ENCODE measurements at places on chromosomes 11 and 22.

DNA sequence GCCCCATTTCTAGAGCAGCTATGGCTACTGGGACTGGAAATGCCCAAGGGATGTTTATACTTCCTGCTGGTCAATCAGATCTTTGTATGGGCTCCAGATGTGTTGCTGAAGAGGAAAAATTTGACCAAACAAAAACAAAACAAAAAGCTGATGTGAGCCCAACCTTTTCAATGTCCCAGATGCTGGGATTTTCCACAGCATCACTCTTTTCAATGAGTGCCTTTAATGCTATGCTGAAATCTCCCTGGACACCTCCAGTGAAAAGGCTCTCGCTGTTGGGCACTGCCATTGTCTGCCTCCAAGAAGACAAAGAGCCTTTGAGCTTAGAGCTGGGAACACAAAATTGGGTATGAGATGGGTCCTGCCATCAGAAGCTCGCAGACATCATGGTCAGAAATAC, 671.9 kb downstream of the NTM start:
- no peak for DNase-seq

DNA sequence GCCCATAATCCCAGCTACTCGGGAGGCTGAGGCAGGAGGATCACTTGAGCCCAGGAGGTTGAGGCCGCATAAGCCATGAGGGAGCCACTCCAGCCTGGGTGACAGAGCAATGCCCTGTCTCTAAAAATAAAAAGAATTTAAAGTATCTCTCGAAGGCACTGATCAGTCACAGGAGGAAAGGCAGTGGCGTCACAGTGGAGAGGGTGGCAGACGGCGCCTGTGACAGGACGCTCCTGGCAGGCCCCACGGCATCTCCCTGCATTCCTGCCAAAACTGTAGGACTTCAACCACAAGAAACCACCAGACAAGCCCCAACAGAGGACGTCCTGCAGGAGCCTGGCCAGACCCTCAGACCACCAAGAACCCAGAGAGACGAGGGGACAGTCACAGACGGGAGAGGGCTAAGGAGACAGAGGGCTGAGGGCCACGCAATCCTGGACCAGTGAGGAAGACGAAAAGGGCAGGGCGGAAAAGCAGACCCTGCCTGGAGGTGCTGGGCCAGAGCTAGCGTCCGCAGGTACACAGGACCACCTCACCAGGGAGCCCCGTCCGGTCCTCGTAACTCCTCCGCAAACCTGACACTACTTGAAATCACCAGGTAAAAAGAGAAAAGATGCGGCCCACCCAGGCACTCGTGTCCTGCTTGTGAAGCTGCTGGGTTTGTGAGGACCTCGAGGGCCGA, 5.9 kb downstream of the RNH1 start:
- DNase-seq = no peak

DNA sequence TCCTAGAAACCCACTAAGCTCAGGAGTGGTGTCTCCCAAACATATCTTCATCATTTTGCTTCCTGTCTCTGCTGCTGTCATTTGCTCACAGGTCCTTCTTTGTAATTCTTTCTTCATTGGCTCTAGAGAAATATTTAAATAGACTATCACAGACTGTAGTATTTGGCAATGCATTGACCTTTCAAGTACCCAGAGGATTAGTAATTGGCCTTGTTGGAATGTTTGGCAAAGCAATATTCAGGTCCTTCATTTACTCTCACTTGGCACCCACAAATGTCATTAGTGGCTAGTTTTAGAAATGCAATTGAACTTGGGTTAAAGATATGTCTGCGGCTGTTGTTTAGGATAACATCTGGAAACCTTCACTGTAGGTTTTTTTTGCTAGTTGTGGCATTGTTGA, 11.6 kb downstream of the OR4C5 start:
- no peak for DNase-seq

GRCh38 chr11:120137187-120137610, 714 bp downstream of the TRIM29 start:
- no peak for DNase-seq

DNA sequence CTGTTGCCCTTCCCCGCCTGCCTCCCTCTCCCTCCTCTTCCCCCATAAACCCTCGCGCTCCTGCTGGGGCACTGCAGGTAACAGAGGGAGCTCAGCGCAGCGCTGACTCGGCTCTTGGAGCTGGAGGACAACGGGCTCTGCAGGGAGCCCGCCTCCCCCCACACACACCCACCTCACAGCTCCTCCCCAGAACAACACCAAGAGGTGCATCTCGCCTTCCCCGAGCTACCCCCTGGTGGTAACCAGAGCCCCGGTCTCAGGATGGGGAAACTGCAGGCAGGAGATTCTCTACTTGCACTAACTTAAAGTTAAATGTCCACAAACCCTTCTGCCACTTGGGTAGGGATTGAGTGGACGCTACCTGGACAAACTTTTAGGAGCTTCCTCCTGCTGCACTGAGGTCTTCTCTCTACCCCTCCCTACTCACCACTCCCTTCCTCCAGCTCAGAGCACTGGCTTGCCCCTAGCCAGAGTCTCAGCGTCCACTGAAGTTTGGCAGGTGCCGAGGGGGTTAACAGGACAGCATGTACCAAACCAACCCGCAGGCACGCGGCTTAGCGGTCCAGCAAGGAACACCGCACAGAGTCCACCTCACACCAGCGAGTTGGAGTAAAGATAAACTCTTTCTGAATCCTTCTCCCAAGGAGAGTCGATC, 4.0 kb upstream of the SCN4B start:
- no peak for DNase-seq

- no peak for DNase-seq
Observed at GRCh38 chr11:85989746-85990145, 79.1 kb downstream of the PICALM start.

DNA sequence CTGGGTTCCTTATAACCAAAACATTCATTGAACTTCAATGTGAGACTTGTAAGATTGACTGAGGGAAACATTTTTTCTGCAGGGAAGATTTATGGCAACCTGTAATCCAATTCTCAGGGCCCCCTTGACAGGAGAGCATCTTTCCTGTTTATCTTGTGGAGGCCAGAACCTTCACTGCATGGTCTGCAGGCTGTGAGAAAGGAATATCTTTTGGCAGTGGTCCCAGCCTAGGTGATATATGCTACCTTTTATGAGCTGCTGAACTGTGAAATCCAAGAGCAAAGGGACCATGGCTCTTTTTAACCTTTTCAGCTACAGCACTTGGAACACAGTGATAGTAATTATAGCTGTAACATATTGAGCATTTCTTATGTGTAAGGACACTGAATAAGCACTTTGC, 590.2 kb upstream of the B3GAT1 start:
- DNase-seq = no peak

DNA sequence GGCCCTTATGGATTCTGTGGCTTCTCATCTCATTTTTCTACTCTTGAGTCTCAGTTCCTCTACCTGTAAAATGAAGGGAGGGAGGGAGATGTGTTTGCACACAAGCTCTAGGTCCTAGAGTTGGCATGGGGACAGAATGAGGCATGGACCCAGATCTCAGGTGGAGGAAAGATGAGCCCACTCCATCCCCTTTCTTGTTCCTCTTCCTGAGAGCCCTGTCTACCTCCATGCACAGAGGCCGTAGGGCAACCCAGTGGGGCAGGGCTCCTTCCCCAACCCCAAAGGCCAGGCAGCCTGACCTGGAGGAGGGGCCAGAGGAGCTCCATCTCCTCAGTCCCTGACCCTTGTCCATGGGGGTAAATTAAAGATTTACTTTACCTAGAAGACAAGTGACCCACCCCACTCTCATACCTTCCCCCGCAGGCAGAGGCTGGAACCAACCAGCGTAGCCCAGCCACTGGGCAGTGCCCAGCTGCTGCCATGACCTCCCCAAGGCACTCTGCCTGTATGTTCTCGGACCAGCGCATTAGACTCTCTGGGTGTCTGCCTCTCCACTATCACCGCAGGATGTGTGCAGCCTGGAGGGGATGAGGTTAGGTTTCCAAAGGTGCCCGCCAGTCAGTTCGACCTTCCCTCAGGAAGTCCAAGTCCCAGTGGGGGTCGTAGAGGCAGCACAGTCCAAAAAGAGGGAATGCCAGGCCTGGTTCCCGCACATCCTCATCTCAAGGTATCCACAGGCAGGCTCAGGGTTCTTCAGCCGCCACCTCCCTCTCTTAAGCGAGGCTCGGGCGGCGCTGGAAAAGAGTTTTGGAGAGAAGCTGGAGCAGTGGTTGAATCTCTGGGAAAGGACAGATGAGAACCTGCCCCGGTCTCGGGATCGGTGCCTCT, 3.0 kb downstream of the SMTN start:
- no peak for DNase-seq

DNA sequence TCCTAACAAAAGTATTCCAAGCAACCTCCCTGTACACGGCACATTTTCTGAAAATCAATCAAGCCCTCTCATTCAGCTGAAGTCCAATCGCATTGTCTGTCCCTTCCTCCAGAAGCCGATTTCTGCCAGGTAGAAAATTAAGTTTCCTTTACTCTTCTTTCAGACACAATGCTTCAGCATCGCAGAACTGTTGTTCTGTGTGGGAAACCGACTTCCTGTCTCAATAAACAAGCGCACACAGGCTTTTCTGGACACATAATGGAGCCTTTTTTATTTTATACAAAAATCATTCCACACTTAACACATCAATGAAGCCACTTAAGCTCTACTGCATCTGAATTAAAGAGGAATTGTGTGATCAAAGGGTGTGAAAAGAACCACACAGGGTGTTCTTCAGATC, 75.6 kb downstream of the BLID start:
- DNase-seq = no peak

- peak; percentile 35 for DNase-seq
Observed at GRCh38 chr22:40276996-40277823, 69.1 kb upstream of the ADSL start.

DNA sequence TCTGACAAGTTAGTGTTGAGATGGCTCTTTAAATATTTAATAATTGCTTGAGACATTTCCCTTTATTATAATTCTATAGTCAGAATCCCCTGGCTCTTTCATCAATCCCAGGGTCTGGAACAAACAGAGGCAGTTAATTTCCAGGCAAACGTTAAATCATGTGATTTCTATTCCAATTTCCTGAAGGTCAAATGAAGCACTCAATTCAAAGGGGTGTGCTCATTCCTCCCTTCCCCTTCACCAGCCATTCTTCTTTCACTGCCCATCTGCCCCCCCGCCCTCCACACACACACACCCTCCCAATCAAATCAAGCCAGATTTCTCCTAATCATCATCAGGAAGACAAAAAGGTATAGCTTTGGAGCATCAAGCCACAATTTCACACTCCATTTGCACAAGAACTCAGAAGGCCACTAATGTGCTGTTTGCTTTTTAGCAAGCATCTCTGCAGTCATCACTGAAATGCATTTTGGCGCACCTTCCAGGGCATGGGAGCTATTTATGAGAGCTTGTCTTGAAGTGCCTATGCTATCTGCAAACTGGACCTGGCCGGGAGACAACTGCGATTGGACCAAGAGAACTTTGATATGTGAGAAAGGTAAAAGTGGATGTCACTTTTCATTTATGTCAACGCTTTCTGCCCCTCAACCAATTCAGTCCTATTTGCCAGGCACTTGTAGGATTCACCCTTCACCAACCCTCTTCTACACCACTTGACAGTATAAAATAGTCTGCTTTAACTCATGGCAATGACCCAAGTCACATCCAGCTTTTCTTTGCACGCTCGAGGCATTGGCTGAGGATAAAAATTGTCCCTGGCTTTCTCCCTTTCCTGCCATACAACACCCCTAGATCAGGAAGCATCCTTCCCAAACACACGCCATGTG, 315.1 kb upstream of the API5 start:
- no peak for DNase-seq

- DNase-seq = peak; percentile 5
Observed at GRCh38 chr11:73218106-73218829, at the start of gene P2RY2. Gene P2RY2 (plus strand): TSS chr11:73218281. CDS start chr11:73234160, 15,879 bp downstream.

DNA sequence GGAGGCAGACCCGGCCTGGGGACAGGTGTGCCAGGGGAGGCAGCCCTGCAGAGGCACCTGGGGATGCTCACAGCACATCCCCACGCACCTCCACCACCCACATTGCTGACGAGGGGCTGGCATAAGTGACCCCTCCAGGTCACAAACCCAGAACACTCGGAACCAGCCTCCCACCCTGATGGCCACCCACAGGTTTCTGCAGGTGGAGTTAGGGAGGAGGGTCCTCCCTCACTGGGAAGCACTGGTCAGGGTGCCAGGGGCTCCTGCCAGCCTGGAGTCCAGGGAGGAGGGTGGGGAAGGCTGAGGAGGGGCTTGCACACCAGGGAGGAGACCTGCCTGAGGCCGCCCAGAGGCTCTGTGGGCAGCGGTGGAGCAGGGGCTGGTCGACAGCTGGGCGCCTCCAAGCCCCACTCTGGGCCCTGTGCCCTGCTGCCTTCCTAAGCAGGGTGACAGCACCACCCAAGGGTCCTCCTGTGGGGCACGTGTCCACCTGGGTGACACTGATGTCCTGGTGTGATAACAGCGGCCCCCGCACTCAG, 51.0 kb upstream of the CARS1 start:
- no peak for DNase-seq

GRCh38 chr22:25406510-25407210, 157.8 kb upstream of the GRK3 start:
- no peak for DNase-seq
